ENCODE measurements at places on chromosomes 12 and 14.

- DNase-seq, result no peak
These were observed 3.5 kb upstream of the ACTN1 start for GRCh38 chr14:68982581-68982980.

- DNase-seq, result no peak
These were observed 123.8 kb downstream of the ZFP36L1 start for GRCh38 chr14:68669111-68669511.

- no peak for DNase-seq
These were observed 167.2 kb downstream of the CAPZA3 start for GRCh38 chr12:18905134-18905533.

- no peak for DNase-seq
These were observed 404.6 kb downstream of the MED13L start for GRCh38 chr12:115872919-115873357.

GRCh38 chr12:54684636-54685630 is 36.8 kb upstream of the DCD start:
- DNase-seq, result no peak

GRCh38 chr12:11677752-11678151 is 28.3 kb downstream of the ETV6 start:
- no peak for DNase-seq

DNA sequence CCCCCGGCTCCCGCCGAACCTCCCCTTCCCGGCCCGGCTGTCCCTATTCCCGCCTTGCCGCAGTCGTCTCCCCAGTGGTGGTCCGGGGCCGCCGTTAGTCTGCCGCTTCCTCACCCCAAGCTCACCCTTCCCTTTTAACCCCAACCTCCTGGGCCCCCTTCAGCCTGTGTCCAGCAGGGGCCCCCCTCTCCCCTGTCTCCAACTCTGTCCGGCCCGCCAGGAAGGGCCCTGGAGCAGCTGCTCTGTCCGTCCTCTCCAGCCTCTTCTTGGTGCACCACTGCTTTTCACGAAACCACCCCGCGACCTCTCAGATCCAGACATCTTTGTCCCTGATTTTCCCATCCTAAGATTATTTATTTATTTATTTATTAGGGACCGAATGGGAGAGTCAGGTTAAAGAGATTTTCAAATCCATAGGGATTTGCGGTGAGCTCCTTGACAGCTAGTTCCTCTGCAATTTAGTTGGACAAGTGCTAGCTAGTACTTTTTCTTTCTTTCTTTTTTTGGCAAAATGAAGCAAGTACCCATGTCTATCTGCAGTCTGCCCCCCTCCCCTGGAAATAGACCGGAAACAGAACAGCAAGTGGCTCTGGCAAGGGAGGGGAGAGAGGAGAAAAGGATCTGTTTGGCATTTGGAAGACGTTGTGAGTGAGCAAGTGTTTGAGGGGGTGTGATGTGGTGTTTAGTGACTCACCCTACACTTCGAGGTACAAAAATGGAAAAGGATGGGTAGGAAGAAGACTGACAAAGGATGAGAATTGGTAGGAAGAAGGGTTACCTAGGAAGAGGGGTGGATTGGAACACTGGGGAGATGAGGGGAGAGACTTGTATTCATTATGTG is 632 bp downstream of the UBR7 start:
- DNase-seq, result no peak

GRCh38 chr12:107167756-107168155 is 74.4 kb upstream of the CRY1 start:
- no peak for DNase-seq

DNA sequence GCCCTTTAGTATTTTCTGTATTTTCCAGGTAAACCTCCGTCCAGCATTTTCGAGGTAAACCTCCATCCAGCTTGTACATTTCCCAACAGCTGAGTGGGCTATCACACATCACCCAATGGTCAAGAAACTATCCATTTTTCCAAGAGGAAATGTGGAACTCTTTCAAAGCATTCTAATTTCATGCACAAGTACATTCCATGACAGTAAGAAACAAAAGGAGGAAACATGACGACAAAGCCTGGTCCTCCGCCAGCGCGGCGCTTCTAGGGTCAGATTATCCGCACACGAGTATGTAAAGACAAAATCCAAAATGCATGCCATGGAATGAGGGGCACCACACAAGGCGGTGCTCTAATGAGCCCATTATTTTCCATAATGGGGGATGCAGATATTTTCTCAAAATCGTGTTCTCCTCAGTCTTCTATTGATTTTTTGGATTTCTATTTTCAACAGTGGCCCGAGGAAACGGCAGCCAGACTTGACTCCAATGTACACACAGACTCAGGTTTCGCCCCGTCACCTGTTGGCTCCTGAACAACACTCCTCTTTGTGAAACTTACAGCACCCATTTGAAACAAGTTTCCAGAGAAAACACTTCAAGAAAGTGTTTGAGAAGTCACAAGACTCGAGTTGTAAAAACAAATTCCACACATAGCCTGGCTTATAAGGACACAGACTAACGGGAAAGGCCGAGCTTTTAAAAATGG is 107.4 kb downstream of the PRICKLE1 start:
- no peak for DNase-seq

GRCh38 chr12:55724226-55724939 is 4.2 kb downstream of the RDH5 start:
- no peak for DNase-seq

DNA sequence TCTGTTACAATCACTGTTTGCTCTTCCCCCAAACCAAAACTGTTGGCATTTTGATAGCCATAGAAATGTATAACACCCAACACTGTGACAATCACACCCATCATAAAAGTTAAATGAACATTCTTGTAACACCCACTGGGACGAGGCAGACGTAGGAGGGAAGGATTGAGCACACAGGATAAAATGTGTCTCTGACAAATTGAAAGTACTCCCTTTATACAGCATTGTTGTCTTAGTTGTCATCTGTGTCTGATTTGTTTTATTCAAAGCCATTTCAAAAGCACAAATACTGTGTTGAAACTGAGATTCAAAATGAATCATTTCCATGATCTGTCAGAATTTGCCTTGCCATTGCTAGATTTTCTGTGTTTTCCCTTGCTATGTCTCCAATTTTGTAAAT is 436.3 kb downstream of the TMTC2 start:
- no peak for DNase-seq

GRCh38 chr12:64105026-64105425 is 117.1 kb downstream of the KICS2 start:
- no peak for DNase-seq

DNA sequence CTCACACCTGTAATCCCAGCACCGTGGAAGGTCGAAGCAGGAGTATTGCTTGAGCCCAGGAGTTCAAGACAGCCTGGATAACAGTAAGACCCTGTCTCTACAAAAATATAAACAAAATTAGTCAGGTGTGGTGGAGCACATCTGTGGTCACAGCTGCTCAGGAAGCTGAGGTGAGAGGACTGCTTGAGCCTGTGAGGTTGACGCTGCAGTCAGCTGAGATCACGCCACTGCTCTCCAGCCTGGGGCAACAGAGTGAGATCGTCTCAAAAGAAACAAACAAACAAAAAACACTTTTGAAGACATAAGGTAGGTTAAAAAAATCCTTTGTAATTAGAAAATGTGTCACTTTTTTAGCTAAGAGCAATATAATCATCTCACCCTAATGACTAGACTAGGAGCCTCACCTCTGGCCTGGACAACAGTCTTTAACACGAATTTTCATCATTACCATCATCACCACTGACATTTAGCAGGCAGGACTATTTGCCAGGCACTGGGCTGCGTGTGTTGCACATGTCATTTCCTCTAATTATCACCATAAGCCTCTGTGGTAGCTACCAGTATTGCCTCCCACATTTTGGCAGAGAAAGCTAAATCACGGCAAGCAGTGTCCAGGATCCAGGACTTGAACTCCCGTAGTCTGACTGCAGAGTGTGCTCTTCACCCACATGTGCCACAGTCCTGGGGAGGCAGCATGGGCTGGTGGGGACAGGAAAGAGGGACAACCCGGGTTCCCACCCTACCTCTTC is 4.6 kb upstream of the SYCP3 start:
- no peak for DNase-seq

GRCh38 chr12:93982771-93983315 is 165.5 kb upstream of the PLXNC1 start:
- no peak for DNase-seq

GRCh38 chr12:47225356-47225755 is 145.6 kb upstream of the AMIGO2 start:
- no peak for DNase-seq

DNA sequence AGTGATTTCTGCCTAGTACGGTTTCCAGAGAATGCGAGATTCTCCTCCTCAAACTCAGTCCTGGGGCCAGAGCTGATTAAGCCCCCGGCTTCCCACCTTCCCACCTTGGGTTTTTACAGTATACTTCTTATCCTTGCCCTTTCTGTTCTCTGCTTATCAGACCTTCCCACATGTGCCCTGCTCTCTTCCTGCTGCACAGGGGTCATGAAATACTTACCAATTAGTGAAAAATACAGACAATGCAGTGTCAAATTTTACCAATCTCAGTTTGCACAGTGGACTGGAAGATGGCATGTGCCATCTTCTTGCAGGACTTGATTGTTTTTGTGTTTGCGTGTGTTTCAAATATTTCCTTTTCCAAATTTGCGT is 14.7 kb downstream of the SUSD6 start:
- no peak for DNase-seq

- DNase-seq, result no peak
These were observed 297.1 kb downstream of the PDZRN4 start for GRCh38 chr12:41485203-41485602.

- no peak for DNase-seq
These were observed 214.5 kb upstream of the IGF1 start for GRCh38 chr12:102694903-102695302.

DNA sequence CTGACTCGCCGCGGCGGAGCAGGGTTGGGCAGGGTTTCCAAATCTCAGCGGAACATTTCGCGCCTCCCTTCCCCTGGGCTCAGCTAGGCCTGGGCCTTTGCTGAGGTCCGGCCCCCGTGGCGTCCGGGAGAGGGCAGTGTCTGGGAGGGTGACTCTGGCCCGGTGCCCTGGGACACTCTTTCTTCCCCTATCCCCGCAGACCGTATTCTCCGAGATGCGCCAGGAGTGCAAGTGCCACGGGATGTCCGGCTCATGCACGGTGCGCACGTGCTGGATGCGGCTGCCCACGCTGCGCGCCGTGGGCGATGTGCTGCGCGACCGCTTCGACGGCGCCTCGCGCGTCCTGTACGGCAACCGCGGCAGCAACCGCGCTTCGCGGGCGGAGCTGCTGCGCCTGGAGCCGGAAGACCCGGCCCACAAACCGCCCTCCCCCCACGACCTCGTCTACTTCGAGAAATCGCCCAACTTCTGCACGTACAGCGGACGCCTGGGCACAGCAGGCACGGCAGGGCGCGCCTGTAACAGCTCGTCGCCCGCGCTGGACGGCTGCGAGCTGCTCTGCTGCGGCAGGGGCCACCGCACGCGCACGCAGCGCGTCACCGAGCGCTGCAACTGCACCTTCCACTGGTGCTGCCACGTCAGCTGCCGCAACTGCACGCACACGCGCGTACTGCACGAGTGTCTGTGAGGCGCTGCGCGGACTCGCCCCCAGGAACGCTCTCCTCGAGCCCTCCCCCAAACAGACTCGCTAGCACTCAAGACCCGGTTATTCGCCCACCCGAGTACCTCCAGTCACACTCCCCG is 3.0 kb downstream of the WNT1 start:
- no peak for DNase-seq

DNA sequence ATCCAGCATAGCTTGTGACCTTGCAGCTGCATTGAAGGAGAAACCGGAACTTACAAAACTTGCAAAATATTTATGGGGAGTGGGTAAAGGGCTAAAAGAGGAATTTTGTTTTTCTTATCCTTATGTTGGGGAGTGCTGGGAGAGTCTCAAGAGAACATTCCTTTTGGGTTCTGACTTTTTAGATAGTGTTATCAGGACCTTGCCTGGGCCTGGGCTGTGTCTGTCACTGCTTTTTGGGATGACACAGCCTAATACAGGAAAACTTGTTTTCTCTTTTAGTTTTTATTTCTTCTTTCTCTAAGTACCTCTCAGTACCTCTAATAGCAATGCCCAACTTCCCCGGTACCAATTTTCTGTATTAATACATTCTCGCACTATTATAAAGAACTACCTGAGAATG is 850.6 kb downstream of the RPS29 start:
- DNase-seq, result no peak

DNA sequence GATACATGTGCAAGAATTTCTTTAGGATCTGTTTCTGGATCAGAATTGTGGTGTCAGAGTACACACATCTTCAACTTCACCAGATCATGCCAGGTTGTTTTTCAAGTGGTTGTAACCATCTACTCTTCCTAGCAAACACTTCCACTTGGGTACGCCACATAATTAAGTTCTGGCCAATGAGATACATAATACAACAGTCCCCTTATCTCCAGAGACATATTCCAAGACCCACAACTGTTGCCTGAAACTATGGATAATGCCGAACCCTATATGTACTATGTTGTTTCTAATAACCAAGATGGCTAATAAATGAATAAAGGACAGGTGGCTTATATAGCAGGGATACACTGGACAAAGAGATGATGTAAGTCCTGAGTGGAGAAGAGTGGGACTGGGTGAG is 2.5 kb upstream of the CHPT1 start:
- no peak for DNase-seq

GRCh38 chr12:91854725-91855124 is 290.9 kb downstream of the BTG1 start:
- no peak for DNase-seq

- DNase-seq, result no peak
These were observed 53.3 kb downstream of the BCAT1 start for GRCh38 chr12:24895612-24896011.

DNA sequence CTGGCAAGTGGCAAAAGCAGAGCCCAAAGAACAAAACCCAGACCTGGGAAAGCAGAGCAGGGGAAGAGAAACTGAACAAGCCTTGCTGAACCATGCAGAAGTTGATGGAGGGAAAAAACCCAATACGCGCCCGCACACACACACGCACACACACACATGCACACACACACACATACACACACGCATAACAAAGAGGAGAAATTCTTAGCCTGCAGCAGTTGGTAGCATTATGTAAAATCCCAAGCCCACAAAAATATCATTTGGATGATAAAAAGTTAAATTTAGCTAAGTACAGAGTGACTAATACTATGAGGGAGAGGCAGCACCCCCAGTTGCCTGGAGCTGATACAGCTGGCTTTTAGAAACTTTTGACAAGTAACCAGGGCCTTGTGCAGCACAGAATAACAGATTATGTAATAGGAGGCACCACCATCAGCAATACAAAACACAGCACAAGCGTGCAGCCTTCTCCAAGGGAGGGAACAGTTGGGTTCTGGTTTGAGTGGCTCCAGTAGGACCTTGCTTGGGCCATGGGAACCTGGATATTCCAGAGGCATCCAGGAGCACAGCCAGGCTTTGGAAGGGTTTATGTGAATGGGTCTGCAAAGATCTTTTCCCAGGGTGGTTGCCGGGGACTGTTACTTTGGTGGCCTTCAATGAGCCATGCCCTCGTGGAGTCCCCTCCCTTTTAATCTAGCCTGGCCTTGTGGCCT is 35.3 kb downstream of the PITPNM2 start:
- DNase-seq, result no peak
